SIG-M5 (cell line): ENCODE measurements at places on chromosomes 1 and 21.

- no peak for DNase-seq
Measured at GRCh38 chr1:151158326-151158725, 1.9 kb downstream of the TNFAIP8L2 start.

DNA sequence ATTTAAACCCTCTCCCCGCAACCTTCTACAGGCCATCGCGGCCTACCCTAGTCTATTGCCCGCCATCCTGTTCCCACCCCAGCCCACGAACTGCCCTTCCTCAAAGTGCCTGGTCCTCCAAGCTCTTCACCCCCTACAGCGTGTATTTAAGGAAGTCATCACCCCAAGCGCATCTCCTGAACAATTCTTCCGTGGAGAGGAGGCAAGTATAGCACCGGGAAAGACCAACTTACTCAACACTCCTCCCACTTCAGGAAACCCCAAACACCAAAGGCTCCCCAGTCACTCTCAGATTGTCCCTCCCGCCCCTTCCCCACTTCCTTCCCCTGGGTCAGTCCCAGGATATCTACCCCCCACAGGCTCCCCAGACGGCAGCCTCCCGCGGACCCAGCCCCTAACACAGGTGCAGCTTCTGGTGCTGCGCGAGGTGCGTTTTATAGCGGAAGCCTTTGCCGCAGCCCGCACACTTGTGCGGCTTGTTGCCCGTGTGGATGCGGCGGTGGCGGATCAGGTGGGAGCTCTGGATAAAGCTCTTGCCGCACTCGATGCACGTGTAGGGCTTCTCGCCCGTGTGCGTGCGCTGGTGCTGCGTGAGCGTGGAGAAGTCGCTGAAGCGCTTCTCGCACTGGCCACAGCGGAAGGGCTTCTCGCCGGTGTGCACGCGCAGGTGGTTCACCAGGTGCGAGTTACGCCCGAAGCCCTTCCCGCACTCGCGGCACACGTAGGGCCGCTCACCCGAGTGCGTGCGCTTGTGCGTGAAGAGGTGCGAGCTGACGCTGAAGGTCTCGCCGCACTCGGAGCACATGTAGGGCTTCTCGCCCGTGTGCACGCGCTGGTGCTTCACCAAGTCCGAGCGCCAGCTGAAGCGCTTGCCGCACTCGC, 25.5 kb downstream of the ZNF697 start:
- DNase-seq = no peak

DNA sequence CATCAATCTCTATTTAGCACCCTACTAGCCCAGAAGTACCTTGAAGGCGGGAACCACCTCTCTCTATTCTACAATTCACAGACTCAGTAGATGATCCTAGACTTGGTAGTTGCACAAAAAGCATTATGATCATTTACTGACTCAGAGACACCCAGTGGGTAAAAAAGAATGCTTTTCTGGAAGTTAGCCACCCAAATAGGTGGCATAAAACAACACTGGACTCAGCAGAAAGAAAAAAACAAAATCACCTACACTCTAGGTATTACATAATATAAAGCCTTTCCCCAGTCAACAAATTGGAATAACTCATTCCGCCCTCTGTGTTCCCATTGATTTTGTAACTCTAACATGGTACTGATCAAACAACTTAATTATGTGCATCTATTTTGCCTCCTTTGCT, 126.3 kb downstream of the PTPN14 start:
- no peak for DNase-seq

- no peak for DNase-seq
Measured at GRCh38 chr1:100038660-100039287, 69.0 kb downstream of the SLC35A3 start.

DNA sequence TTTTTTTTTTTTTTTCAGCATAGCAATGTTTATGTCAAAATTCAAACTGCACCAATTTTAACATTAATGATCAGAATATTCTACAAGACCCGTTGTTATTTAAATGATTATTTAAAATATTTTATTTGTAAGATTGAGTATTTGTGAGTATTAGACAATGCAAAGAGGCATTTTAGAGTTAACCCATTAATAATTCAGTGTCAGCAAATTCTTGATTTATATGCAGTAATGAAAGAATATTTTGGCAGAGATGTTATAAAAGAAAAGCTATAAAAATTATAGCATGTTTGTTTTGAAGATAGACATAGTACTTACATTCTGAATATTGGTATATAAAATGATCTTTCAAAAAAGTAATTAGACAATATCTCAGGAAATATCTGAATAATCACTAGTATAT, 269.5 kb upstream of the ZRANB2 start:
- no peak for DNase-seq

- DNase-seq = no peak
Measured at GRCh38 chr1:42484382-42484781, 21.3 kb downstream of the CCDC30 start.

DNA sequence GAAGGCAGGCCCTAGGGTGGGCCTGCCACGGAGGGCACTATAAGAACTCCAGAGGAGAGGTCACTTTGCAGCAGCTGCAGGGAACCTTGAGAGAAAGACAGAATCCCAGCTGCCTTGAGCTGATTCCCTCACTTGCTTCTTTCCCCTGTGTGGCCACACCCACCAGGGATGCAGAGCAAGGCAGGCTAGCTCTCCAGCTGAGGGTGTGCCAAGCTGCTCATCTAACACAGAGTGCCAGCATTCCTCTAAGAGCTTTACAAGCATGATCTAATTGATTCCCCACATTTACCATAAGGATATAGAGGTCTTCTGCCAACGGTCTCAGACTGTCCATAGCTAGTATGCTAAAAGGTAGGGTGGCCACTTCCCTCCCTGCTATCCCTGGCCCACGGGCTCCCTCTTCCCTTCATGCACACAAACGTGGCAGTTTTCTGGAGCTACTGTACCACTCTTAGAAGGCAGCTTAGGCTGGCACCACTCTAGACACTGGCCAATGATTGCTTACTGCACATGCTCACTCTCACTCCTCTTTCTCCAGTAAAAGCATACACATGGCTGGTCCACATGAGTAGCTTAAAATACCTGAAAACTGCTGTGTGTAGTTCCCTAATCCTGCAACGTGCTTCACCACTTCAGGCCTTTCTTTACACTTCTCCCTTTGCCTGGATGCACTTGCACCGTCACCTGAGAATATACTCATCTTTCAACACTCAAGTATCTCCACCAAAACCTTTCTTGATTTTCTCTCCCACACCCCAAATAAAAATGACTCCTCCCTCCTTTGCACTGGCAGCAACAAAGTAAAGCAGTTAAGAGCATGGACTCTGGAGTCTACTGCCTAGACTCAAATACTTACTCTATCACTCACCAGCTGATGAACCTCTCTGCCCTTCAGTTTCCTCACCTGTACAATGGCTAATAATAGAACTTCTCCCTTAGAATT, 57.7 kb downstream of the DMAP1 start:
- DNase-seq = no peak

GRCh38 chr1:55423376-55423775, 208.2 kb upstream of the USP24 start:
- DNase-seq = no peak

DNA sequence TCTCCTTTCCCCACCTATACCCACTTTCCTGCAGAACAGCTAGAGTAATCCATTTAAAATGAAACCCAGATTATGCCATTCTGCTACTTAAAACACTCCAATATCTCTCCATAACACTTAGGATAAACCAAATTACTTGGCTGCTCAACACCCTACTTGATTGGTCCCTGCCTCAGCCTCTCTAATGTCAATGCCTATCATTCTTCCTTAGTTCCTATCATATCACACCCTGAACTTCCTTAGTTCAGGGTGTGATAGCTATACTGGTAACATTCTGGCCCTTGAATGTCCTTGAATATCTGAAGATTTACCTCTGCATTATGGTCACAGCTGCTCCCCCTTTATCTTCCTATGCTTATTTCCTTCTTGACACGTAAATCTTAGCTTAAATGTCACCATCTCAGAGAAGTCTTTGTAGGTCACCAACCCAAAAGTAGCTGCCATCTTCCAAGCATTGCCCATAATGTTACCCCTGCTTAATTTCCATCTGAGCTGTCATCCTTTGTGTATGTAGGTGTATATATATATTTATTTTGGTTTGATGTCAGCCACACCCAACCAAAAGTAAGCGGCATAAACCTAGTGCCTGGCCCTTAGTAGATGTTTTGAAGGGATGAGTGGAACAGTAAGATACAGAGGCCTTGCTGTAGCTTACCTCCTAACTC, 379.8 kb downstream of the PTPRC start:
- DNase-seq = no peak

GRCh38 chr1:37347104-37347649, 127.2 kb upstream of the ZC3H12A start:
- DNase-seq = no peak

DNA sequence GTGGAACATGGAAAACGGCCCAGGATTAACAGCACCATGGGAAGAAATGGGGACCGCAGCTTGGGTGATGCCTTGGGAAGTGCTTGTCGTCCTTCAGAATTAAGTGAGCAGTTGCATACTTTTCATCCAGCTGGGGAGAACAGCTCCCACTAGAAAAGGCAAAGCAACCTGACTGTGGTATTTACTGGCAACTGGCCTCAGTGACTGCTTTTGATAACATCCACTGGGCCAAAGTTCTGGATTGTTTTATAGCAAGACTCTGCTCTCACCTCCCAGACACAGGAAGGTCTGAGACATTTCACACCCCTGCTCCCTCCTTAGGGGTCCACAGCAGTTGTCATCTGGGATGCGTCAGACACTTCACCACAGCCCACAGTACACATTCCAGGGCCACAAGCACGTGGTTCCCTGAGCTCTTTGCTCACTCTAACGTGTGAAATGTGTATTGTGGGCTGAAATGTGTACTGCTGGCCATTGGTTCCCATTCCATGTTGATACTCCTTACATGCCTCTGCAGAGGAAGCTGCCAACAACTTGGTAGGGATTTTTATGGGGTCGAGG, 6.6 kb downstream of the PAPPA2 start:
- no peak for DNase-seq

- no peak for DNase-seq
Measured at GRCh38 chr1:59994302-59995198, 68.0 kb upstream of the CYP2J2 start.

DNA sequence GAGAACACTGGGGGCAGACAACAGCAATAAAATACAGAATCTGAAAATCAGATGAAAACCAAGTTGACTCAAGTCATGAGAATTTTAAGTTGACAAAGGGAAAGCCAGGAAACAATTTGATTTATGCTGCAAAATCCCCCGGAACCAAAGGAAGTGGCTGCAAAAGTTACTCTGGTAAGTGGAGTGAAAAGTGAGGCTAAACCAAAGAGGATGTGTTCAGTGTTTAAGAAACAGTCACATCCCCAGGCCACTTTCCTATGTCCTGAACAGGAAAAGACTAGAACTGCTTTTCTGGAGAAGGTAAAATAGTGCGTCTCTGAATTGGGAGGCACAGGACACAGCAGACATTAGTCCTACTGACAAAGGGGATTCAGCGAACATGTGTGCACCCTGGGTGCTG, 5.9 kb downstream of the TARBP1 start:
- no peak for DNase-seq

DNA sequence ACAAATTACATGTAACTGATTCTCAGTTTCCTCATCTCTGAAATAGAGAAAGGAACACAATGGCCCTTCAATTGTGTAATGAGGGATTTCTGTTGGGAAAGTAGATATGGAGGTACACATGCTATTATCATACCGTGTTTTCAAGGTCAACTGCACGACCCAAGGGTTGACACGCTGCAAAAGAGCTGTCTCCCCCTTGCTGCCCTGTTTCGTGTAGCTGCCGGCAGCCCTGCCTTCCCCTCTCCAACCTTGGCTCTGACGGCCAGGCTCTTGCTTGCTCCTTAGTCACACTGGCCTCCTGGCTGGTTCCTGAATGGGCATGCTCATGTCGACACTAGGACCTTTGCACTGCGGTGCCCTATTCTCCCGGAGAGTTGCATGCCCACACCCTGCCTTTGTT, 134.4 kb downstream of the GALNT2 start:
- no peak for DNase-seq

DNA sequence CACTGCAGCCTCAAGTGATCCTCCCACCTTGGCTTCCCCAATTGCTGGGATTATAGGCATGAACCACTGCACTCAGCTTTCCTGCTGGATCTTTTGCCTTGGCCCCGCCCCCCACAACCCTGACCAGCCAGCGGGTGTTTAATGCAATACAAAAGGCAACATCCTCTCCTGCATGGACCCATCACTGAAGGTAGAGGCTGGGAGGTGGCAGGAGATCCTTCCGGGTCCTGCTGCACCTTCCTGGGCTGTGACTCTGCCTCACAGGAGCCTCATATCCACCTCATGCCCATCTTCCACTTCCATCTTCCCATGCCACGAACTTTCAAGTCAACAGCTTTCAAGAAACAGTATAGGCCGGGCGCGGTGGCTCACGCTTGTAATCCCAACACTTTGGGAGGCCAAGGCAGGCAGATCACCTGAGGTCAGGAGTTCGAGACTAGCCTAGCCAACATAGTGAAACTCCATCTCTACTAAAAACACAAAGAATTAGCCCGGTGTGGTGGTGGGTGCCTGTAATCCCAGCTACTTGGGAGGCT, 11.7 kb upstream of the WNT9A start:
- DNase-seq = no peak

DNA sequence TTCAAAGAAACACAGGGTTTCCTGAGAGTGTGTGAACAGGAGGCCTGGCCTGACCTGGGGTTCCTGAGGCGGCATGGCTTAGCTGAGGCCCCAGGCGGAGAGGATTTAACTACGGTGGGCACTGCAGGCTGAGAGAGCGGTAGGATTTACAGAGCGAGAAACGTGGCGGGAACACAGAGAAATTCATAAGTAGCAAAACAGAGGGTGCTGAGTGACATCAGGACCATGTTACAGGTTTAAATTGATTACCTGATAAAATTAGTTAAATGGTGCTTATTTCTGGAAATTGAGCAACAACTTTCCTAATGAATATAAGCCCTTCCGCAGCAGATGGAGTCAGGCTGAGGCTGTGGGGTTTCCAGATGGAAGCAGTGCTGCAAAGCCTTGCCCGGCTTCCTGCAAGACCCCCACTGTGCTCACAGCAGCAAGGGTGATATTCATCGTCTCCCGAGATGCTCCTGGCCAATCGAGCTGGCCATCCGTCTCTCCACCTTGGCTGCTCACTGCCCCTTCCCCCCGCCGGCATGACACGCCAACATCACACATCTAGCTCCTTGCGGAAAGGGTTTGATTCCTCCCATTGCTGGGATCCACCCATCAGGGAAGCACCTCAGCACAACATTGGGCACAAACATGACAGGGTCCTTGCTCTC, 69.4 kb upstream of the MORC3 start:
- no peak for DNase-seq

- DNase-seq = no peak
Measured at GRCh38 chr1:209863766-209864485, 36.2 kb downstream of the UTP25 start.

- no peak for DNase-seq
Measured at GRCh38 chr1:161956097-161956496, 67.6 kb downstream of the OLFML2B start.

GRCh38 chr1:169339773-169340172, 27.8 kb downstream of the NME7 start:
- no peak for DNase-seq

DNA sequence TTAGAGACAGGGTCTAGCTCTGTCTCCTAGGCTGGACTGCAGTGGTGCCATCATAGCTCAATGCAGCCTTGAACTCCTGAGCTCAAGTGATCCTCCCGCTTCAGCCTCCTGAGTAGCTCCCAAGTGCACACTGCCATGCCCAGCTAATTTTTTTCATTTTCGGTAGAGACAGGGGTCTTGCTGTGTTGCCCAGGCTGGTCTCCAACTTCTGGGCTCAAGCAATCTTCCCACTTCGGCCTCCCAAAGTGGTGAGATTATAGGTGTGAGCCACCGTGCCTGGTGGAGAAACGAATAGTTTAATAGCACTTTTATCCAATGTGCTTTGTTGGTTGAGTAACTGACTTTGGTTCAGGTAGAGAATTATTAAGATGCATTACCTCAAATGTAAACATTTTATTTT, 20.9 kb downstream of the PIK3CD start:
- no peak for DNase-seq
